ENCODE measurements at places on chromosomes 4 and X.

GRCh38 chr4:30817447-30817846 lies 97.3 kb downstream of the PCDH7 start:
- no peak for DNase-seq

GRCh38 chr4:74635074-74635473 lies 159.2 kb downstream of the BTC start:
- no peak for DNase-seq

DNA sequence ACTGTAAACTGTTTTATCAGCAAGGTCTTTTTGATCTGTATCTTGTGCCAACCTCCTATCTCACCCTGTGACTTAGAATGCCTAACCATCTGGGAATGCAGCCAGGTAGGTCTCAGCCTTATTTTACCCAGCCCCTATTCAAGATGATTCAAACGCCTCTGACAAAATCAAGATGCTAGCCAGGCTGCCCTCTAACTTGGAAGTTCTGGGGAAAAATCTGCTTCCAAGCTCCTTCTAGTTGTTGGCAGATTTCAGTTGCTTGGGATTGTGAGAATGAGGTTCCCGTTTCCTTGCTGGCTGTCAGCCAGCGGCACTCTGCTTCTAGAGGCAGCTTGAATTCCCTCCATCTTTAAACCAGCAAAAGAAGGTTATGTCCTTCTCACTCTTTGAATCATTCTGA lies 34.7 kb downstream of the LUZP4 start:
- no peak for DNase-seq

- no peak for DNase-seq
Observed at GRCh38 chrX:4710618-4711433, 997.4 kb upstream of the PRKX start.

GRCh38 chr4:2194496-2194895 lies 47.4 kb downstream of the HAUS3 start:
- DNase-seq, result no peak

GRCh38 chr4:15402974-15403373 lies 24.9 kb upstream of the C1QTNF7 start:
- DNase-seq, result no peak

- DNase-seq, result no peak
Observed at GRCh38 chr4:54783402-54784110, 125.8 kb downstream of the KIT start.
